Hippocampal formation (tissue), 2 donors: ENCODE measurements at places on chromosomes 6 and 20.

GRCh38 chr6:48213076-48213788 is 102.2 kb upstream of the PTCHD4 start:
- DNase-seq = no peak

DNA sequence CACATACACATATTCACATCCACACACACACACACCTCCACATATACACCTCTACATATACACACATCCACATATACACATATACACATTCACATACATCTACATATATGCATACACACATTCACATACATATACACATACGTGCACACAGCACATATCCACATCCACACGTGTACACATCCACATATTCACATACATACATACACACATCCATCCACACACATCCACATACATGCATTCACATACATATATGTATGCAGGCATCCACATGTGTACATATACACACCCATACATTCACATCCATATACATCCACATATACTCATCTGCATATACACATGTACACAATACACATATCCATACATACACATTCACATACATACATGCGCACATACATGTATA is 25.6 kb upstream of the NKX2-2 start:
- DNase-seq = no peak

- DNase-seq = no peak
Measured at GRCh38 chr6:74069089-74069581, 373.1 kb downstream of the CD109 start.

- DNase-seq = peak; percentile 40
Measured at GRCh38 chr20:11204926-11205768, 531.3 kb upstream of the JAG1 start.

DNA sequence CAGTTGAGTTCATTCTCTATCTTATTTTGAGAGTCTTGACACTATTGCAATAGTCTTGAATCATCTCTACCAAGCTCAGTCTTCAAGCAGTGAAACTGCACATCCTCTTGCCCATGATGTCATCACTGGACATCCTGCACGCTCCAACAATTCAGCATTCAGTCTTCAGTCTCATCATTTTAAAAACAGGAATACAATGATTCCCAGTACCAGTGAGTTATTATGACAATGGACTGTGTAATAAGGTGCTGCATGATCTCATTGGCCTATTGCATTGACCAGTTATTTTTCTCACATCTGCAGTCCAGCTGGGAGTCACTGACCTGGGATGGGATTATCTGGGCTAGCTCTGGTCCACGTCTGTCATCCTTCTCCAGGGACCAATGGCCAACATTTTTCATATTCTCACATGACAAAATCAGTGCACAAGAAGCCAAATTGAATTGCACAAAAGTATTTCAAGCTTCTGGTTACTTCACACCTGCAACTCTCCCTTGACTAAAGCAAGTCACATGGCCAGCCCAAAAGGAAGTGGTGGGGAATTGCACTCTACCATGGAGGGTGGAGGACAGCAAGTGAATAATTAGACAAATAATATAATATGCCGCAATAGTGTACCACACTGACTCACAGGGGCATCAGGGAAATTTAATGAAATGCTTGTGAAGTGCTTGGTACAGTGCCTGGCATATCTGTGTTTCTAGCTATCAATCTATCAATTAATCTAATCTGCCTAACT is 6.4 kb upstream of the CST2 start:
- no peak for DNase-seq

- no peak for DNase-seq
Measured at GRCh38 chr6:119108076-119108475, 29.6 kb upstream of the FAM184A start.

GRCh38 chr6:157120534-157121232 is 202.6 kb downstream of the TMEM242 start:
- no peak for DNase-seq

DNA sequence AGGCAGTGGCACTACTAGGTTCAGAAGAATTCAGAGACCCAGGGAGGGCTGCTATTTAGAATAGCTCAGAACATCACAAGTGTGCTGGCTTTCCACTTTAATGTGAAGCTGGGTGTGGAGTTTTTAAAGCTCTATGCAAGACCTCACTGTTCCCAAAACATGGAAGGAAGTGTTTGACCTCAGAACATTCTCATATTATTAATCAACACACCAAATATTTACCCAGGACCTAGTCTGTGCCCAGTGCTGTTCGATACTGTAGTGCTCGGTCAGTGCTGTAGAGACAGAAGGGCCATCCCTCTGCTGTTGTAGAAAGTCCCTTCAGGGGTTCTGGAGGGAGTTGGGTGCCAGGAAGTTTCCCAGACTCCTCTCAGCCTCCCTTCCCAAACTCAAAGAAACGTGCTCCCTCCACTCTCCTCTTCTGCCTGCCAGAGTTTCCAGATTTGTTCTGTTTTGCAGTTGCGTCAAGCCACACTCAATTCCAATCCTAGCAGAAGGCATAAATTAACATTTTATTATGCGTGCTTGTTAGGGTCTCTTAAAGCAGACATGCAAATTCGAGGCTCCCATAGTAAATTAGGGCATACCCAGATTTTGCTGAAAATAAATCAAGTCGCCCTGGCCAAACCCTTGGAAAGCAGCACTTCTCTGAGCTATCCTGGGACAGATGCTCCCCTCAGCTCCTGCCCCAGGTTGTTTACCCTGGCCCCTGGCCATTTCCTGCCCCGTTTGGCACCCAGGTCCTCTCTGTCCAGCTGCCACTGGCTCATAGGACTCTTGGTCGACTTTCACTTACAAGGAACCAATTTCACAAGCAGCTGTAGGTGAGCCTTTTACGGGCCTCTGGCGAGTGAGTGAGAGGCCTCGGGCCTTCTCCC is 248.6 kb downstream of the HIVEP2 start:
- DNase-seq = no peak

GRCh38 chr20:14307956-14308355 is 29.5 kb downstream of the FLRT3 start:
- DNase-seq = no peak

DNA sequence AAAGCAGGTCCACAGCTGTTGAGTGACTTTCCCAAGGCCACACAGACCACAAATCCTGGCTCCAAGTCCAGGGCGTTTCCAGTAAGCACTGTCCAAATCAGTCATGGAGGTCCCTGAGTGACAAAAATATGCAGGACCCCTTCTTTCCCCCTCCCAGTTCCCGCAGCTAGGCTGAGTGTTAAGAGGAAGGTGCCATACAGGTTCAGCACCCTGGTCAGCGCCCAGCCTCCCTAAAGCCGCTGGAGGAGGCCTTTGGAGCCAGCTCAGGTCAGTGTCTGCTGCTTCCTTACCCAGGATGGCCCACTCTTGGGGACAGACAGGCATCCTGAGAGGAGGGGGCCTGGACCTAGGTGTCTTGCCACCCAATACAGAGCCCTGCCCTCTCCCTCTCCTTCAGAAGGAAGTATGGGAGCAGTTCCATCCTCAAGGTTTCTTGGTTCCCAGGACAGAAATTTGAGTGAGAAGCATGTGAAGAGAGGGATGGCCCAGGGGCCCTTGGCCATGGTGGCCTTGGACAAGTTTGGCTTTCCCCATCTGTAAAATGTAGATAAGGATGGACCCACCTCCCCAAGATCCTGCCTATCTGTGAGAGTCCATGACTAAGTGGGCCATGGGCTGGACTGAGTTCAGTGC is 13.2 kb downstream of the TMEM74B start:
- DNase-seq = no peak

GRCh38 chr6:48834706-48835105 is 628.3 kb downstream of the MMUT start:
- no peak for DNase-seq

- no peak for DNase-seq
Measured at GRCh38 chr6:134309983-134310605, 7.8 kb downstream of the SGK1 start.

GRCh38 chr20:61694682-61695081 is 371.0 kb downstream of the TAF4 start:
- DNase-seq = no peak

- DNase-seq = no peak
Measured at GRCh38 chr6:5378331-5378730, 117.0 kb downstream of the FARS2 start.

- no peak for DNase-seq
Measured at GRCh38 chr20:31637660-31638059, at the start of gene COX4I2. Gene COX4I2, plus strand, starts transcription at chr20:31637912. Its CDS starts 1,106 bp downstream, at chr20:31639018.

- DNase-seq = no peak
Measured at GRCh38 chr6:91140449-91140848, 553.6 kb upstream of the MAP3K7 start.

GRCh38 chr20:60262967-60263603 is 304.9 kb downstream of the CDH26 start:
- DNase-seq = no peak

- DNase-seq = no peak
Measured at GRCh38 chr20:20665606-20666332, 46.7 kb downstream of the RALGAPA2 start.

DNA sequence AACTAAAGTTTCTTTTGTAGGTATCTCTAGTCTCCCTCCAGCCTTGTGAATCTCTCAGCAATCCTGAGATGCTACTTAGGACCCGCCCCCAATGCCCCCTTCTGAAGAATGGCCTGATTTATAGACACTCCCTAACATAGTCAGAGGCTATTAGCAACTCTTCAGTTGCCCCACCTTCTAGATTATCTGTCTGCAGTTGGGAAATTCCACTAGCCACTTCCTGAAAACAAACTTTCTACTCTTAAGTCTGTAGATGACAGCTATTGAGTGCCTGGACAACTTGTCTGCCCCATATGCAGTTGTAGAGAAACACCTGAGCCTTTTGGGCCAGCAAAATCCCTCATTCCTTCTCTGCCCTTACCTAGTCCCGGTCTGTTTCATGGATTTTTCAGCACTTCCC is 188.2 kb upstream of the PREP start:
- no peak for DNase-seq

GRCh38 chr20:1440024-1440423 is 26.6 kb downstream of the NSFL1C start:
- no peak for DNase-seq

- DNase-seq = no peak
Measured at GRCh38 chr20:62980380-62980960, 26.3 kb downstream of the BHLHE23 start.

DNA sequence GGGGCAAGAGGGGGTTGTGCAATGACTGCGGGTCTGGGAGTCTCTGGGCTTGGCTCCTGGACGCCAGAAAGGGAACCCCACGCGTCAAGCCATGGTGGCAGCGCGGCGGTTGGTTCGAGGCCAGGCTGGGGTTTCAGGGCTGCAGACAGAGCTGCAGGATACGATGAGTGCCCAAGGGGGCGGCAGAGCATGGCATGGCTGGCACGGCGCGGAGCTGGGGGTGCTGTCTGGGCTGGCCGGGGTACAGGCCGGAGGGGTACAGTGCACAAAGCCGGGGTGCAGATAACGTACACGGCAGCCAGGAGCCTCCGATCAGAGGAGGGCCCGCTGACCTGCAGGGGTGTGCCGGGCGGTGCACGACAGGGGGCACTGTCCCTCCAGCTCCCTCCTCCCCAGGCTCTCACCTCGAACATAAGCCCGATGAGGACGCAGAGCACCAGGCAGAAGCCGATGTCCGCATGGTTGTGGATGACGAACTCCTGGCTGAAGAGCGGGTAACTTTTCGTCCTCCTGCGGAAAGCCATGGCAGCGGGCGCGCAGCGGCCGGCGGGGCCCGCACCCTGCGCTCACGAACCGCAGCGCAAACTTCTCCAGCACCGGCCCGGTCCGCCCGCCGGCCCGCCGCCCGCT is 353 bp downstream of the TRAM2 start:
- DNase-seq = peak; percentile 28

- no peak for DNase-seq
Measured at GRCh38 chr6:129317931-129318820, 391.8 kb downstream of the ARHGAP18 start.

DNA sequence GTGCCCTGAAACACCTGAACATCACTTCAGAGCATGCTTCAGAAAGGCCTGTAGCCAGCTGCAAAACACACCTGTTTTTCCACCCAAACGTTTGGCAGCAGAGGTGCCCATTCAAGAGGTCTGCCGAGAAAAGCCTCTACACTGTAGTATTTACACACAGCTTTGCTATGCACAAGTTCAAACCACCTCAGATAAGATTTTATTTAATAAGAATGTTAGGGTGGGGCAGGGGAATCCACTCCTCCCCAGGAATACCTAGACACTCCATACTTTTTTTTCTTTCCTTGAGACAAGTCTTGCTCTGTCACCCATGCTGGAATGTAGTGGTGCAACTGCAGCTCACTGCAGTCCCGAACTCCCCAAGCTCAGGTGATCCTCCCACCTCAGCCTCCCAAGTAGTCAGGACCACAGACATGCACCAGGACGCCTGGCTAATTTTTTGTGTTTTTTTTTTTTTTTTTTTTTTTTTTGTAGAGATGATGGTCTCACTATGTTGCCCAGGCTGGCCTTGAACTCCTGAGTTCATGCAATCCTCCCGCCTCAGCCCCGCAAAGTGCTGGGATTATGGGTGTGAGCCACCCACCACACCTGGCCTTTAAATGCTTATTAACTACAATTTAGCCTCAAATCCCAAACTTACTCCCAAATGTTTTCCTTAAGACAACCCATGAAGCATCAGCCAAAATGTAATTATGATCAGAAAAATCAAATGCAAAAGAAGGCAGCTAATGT is 9.7 kb downstream of the MRPL14 start:
- DNase-seq = no peak

DNA sequence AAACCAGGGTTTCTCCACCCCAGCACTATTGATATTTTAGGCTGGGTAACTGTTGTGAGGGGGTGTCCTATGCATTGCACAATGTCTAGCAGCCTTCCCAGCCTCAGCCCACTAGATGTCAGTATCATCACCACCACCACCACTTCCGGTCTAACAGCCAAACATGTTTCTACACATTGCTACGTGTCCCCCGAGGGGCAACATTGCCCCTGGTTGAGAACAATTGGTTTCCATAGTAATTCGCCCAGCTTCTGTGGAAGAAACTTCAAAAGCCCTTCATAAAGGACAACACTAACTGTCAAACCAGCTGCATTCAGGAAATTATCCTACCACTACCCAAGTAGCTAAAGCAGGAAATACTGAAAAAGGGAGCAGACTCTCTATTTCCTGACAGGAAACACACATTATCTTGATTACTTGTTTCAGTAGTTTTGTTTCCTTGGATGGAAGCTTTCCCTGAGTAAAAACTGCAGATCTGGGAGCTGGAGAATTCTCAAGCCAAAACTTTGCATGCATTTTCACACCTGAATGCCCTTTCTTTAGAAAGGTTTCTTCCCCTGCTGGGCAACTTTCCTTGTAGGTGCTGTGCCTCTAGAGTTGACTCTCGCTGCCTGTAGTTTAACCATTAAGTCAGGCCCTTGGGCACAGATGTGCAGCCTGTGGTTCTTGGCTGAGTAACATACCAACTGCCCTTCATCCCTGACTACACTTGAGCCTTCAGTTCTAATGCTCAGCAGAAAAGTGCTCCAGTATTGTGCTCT is 23.6 kb downstream of the PKHD1 start:
- no peak for DNase-seq
